Stimulated activated CD8-positive, alpha-beta memory T cell treated with anti-CD3 and anti-CD28 coated beads, Interleukin-2, amount 100 ng/mL, for 1 hour (primary cell): ENCODE measurements at places on chromosomes 16 and 17.

GRCh38 chr17:17624741-17625140 lies 33.2 kb upstream of the PEMT start:
- no peak for DNase-seq

GRCh38 chr17:43406676-43407645 lies 8.2 kb downstream of the ARL4D start:
- DNase-seq, result no peak

- no peak for DNase-seq
These were observed 1260.0 kb downstream of the CDH8 start for GRCh38 chr16:60776281-60776680.

GRCh38 chr17:39632153-39632941 lies 4.6 kb upstream of the STARD3 start:
- no peak for DNase-seq

DNA sequence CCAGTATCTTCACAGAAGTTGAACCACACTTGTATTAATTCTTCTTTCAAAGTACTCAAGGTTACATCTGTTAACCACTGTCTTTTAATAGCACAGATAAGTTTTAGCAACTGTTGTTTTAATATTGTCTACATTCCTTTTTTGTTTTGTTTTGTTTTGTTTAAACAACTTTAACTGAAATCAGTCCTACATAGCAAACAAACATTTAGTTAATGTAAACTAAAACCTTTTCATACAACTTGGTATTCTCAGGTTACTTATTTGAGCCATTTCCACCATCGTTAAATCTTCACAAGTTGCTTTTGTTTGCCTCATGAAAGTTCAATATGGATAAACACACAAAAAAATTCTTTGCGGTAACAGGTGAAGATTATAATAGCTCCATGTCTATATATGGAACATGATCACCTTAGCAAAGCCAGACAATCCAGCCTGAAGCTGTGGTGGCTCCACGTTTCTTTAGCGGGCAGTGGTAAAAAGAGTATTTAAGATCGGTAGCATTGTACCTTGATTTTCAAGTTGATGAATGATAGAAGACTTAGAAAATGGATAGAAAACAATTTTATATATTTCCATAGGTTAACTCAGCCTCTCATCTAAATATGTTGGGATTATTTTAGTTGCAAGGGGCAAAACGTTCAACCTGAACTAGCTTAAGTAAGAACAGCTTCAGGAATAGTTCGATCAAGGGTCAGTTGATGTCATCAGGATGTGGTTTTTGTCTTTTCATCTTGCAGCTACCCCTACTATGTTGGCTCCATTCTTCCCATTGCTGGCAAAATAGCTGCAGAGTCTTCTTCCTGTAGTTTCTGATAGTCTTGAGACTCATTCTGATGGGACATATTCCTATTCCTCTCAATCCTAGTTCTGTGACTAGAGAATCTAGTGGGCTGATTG lies 182.8 kb downstream of the FTO start:
- no peak for DNase-seq

- DNase-seq, result no peak
These were observed 535 bp upstream of the AURKB start for GRCh38 chr17:8210761-8211458.

- DNase-seq, result no peak
These were observed 2.8 kb downstream of the PRKAR1A start for GRCh38 chr17:68514831-68515635.
